ENCODE measurements at places on chromosomes 16 and 17.

DNA sequence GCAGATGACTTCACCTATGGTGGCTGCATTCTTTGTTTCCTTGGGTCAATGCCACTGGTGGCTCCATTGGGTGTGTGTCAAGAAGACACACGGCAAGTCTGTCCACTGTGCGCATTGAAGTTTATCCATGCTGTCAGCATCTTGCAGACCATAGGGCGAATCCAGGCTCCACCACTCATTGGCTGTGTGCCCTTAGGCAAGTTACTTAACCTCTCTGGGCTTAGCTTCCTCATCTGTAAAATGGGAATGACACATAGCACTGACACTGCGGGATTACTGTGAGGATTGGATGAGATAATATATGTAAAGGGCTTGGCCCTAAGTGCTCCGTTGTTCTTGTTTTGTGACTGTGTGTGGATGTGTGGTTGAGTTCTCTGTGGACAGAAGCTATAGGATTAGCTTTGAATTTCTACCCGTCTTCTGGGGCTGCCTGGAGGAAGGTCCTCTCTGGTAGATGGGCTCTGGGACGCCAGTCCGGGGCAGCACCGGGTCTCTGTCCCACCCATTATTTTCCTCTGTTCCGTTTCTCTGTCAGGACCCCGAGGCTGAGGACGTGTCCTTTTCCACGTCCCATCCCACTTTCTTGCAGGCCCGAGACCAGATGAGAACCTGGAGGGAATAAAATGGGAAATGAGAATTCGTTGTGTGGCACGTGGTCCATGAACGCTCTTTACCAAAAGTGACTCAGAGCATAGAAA, 178.4 kb downstream of the IRF8 start:
- no peak for DNase-seq

- DNase-seq = no peak
Measured at GRCh38 chr16:75679366-75679765, 2.6 kb upstream of the CPHXL2 start.

GRCh38 chr17:35616536-35616935, 29.4 kb downstream of the AP2B1 start:
- no peak for DNase-seq

GRCh38 chr17:82815790-82816305, 24.0 kb downstream of the ZNF750 start:
- no peak for DNase-seq

DNA sequence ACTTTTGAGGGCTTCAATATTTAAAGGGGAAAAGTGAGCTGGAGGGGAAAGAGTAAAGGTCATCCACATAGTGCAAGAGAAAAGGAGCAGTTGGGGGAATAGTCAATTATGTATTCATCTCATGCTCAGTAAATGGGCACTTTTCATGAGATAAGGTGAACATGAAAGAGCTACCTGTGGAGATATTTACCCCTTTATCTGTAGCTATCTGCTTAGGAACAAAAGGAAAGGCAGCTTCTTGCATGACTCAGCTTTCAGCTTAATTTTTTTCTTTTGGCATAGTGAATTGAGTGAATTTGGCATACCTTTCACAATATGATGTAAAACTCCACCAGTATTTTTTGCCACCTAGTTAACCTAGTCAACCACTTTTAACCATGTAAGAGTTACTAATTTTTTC, 26.4 kb downstream of the CPD start:
- DNase-seq = no peak

- DNase-seq = no peak
Measured at GRCh38 chr17:60155815-60156214, 6.0 kb downstream of the CA4 start.
